ENCODE measurements at places on chromosomes 4 and X.

DNA sequence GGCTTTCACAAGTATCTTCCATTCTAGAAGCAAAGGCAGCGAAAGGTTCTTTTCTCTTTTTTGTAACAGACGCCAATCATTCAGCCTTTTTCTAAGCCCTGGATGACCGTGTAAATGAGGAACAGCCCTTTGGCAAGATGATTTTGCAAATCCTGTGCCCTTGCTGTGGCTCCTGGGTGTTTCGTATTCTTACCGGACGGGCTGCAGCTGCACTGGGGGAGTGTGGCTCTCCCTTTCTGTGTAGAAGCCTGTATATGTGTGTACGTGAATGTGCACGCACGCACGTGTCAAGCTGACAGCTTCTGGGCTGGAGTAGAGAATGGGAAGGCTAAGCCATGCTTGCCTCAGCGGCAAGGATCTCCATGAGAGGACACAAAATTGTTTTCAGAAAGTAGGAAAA is 8.2 kb downstream of the GRPEL1 start:
- DNase-seq, result no peak

GRCh38 chr4:90281541-90282355 is 154.6 kb downstream of the CCSER1 start:
- no peak for DNase-seq

DNA sequence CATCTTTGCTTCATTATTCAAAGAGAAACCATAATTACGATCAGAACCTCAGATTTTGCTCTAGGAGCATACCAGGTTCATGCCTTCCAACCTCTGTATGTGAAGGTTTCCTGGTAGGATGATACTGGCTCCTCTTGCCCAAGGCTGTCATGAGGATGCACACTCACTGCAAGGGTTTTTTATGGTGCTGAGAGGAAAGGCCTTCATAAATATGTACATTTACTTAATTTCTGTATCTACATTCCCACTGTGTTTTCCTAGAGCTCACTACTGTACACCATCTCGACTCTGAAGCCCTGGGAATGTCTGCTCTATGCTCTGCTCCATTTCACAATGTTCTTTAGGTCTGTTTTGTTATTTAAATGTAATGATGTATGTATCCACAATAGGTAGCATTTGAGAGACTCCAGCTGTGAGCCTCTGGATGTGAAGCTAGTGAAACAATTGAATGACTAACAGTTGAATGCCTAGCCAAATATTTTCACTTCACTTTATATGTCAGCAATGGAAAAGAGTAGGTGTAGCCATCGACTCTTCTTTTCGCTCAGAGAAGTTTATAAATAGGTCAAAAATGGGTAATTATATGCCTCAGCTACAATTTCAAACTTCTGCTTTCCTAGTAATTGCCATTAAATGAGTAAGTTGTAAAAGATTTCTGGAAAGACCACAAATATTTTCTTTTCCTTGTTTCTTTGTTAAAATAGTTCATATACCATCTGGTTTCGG is 228.0 kb downstream of the PALLD start:
- no peak for DNase-seq

DNA sequence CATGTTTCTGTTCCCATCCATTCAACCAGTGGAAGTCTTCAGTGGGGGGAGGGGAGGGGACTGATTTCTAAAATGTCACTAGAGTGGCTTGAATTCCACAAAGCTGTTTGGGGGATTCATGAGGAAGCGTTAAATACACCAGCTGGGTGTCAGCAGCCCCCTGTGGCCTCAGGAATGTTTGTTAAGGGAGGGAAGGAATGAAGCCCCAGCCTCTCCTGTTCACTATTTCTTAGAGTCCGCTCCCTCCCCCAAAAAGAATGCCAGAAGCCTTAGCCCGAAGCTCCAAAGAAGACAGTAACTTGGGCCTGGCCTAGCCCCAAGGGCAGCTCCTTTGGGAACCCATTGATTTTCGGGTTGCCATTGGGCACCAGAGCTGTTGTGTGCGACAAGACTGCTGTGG is 3.3 kb downstream of the SHROOM2 start:
- no peak for DNase-seq

DNA sequence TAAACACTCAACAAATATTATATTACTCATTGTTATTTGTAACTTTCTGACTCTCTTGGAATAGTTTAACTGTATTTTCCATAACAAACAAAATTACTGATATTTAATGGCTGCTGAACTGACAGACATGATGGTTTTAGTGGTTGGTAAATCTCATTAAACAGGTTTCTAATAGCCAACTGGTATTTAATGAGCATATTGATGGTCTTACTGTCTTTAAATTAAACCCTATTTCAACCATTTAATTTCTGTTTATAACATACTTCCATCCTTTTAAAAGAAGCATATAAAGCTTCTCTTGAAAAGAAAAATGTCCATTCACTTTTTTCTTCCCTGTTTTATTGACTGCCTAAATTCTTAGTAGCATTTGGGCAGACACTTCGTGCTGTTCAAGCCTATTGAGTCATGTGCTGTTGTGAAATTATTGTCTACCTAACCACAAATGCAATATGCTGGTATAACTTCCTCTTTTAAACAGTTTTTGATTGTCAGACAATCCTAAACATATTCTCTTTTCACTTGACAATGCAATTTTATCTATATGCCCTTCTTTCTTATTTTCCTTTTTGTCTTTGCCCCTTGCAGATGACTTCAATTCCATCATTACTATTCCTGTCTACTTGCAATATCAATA is 163.9 kb upstream of the SLC7A11 start:
- DNase-seq, result no peak

DNA sequence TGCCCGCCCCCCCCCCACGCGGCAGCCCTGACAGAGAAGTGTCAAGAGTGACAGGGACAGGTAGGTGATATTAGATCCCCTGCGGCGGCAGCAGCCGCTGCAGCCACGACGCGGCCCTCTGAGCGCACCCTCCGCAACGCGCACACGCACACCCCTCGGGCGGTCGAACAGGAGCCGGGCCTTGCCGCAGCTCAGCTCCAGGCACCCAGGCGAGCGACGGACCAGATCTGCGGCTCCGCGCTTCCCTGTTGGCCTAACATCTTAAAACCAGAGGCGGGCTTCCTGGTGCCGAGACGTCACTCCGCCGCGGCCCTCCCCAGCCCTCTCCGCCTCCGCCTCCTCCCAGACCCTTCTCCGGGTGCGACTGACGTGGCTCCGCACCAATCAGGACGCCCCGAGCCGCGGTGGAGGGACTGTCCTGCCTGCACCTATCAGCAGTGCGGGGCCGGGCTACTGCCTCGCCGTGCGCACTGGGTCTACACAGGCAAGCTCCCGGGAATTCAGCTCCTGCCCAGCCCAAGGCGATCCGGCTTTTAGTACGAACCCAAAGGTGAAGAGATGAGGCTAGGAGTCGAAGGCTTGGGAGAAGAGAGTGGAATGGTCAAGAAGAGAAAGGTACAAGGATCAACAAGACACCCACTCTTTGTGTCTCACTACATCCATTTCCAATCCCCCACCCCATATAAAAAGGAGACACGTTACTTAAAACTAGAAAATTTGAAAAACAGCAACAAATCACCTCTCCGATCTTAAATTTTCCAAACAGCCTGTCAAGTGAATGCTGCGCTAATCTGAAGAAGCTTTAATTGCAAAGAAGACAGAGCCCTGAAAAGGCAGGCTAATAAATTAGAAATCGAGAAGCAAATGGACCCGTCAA is at the start of gene PITX2:
PITX2 (minus strand) TSS at position 237 of the 877 bp plus-strand sequence. CDS start 617 bp downstream, outside the sequence.
- DNase-seq, result no peak

DNA sequence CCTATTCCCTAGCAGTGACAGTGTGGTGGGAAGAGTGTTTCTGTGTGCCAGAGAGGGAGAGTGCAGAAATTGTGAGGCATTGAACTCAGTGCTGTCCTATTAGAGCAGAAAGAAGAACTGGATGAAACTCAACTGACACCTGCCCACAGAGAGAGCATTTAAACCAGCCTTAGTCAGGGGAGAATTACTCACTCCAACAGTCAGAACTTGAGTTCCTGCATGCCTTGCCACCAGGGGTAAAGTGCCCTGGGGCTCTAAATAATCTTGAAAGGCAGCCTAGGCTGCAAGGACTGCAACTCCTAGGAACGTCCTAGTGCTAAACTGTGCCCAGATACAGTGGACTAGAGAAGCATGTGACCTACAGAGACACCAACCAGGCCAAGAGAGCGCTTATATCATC is 12.8 kb downstream of the CYSLTR1 start:
- DNase-seq, result no peak

DNA sequence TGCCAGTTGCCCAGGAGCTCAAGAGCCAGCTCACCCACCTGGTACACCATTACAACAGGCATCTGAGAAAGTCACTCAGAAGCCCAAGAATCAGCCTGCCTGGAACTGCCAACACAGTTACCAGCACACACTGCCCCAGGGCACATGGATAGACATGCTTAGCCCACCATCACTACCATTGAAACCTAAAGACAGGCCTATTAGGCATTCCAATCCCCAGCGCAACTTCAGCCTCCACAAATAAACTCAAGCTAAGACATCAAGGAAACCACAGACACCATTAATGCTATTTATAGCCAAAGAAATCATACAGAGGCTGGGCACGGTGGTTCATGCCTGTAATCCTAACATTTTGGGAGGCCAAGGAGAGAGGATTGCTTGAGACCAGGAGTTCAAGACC is 42.3 kb downstream of the ATRX start:
- no peak for DNase-seq

- DNase-seq, result peak; percentile 84
These were observed 49.6 kb downstream of the LNX1 start for GRCh38 chr4:53541577-53542206.

- no peak for DNase-seq
These were observed 334.7 kb downstream of the PPP1R2C start for GRCh38 chrX:42443267-42443666.
